Left renal cortex interstitium (tissue), 4 donors: ENCODE measurements at places on chromosomes 3 and 15. TPM values are rescaled to one million over a fixed set of nuclear protein-coding genes. Genes with fewer than 3 reads are reported as not detected.

GRCh38 chr3:72629191-72629631, 219.0 kb downstream of the SHQ1 start:
- no peak for DNase-seq

- no peak for DNase-seq
Observed at GRCh38 chr3:39088889-39089288, 18.5 kb downstream of the GORASP1 start.

DNA sequence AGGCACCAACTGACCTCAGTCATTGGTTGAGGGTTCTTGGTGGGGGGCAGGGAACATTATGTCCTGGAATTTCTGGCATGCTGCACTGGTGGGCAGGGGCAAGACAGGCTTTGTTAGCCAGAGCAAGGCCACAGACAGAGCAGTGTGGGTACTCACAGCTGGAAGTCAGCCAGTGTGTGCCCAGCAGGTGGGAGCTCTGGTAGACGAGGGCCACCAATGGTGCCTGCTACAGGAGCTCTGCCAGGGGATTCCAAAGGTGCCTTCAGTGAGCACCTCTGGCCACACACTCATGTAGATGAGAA, 31.3 kb downstream of the CYP8B1 start:
- no peak for DNase-seq

DNA sequence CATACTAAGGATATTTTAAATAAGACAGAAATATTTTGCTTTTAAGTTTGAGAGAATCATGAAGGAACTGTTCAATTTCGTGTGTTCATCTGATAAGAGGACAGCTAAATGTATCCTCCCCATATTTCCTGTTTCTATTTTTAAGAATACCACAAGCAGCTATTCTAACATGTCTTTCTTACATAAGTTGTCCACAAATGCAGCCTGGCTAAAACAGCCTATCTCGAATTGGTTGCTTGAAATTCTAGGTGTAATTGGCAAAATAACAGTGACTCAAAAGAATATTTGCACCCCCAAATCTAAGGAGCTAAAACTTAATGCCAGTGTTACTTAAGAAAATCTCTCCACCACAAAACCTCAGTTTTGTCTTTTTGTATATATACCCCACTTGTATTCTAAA, 35.0 kb downstream of the BTLA start:
- DNase-seq: no peak

DNA sequence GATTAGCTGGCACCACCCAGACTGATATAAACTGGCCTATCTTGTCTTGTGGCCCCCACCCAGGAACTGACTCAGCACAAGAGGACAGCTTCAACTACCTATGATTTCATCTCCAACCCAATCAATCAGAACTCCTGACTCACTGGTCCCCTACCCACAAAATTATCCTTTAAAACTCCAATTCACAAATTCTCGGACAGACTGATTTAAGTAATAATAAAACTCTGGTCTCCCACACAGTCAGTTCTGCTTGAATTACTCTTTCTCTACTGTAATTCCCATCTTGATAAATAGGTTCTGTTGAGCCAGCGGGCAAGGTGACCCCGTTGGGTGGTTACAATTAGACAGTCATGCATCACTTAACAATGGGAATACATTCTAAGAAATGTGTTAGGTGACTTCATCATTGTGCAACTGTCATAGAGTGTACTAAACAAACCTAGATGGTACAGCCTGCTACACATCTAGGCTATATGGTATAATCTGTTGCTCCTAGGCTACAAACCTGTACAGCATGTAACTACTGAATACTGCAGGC, 48.1 kb upstream of the MAP4 start:
- no peak for DNase-seq

DNA sequence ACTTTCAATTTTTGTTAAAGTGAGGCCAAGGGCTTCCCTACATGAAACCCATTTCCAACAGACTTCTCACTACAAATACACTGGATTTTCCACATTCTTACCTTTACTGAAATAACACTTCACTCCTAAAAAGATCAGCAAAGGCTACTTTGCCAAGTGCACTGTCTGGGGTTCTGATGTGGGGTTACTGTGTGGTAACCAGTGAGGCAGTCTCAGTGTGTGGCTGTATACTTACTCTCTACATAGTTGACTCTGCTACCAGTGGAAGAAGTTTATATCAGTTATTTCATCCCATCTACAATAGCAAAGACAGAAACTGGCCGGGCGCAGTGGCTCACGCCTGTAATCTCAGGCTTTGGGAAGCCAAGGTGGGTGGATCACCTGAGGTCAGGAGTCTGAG, 5.6 kb downstream of the WDR82 start:
- DNase-seq: no peak

DNA sequence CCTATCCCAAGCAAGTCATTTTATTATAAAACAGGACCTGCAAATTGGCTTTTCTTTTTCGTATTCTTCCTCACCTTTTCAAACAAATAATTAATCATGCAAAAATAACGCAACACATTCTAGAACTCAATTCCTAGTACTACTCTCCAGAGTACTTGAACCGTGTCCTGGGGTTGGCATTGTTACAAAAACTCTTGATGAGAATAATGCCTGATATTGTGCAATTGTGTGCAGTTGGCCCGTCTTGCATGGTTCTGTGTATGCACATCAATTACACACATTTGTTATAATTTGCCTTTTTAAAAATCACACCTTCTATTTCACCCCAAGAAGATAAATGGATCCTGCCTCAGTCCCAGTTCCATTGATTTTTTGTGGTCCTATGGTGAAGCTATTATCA, 205.4 kb downstream of the EPHB1 start:
- DNase-seq: no peak

GRCh38 chr3:167930453-167930852, 165.3 kb downstream of the GOLIM4 start:
- no peak for DNase-seq

DNA sequence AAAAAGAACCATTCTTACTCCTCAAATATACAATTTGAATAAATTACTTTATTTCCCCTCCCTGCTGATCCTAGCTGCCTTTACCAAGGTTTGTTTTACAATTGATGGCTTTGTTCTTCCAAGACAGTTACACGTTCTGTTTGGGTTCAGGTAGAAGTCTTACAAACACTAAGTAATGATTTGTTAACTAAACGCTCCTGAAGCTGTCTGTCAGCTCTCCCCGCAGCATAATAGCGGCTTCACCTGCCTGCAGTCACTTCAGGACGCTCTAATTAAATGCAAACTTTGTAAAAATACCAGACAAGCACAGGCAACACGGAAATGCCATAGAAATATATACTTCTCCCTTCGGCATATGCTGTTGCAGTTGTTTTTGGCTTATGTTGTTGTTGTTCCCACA, 176.4 kb upstream of the MDFIC2 start:
- DNase-seq: no peak

DNA sequence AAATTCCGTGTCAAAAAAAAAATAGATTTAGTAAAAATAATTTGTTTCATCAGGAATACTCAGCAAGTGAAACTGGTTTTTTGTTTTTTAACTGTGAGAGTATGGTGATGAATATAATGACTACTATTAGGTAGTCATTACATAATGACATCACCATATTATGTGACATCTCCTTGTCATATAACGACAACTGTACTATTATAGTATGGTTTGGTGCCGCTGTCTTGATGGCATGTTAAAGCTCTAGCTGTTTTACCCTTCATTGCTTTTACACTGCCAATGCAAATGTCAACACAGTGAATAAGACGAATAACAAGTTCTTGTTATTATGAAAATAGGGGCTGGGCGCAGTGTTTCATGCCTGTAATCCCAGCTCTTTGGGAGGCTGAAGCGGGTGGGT, 45.6 kb upstream of the FAH start:
- DNase-seq: no peak

GRCh38 chr3:13177641-13178040, 104.4 kb upstream of the IQSEC1 start:
- DNase-seq: no peak

GRCh38 chr15:68639926-68640600, 61.3 kb downstream of the CORO2B start:
- DNase-seq: no peak

DNA sequence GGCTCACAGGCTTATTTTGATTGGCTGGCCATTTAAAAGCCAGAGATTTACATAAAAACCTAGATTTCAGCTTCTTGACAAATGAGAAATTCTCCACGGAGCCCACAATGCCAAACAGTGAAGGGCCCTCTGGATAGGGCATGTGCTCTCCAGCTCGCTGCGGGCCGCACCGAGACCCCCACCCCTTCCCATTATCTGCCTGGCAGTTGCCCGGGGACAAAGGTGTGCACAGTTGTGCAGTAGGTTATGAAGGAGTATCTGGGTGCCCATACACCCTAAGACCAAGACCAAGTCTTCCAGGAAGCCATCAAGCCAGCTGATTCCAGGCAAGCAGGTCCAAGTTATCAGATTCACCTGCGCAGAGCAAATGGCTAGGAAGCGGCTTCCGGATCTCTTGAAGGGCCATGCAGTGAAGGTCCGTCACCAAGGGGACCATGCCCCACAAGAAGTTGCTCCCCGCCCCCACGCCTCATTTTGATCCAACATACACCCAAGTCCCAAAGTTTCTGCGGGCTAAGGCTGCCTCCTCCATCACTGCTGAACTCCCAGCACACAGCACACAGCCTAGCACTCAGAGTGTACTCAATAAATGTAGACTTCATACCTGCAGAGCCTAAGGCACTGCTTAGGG, 1.3 kb downstream of the MRPS25 start:
- DNase-seq: no peak

DNA sequence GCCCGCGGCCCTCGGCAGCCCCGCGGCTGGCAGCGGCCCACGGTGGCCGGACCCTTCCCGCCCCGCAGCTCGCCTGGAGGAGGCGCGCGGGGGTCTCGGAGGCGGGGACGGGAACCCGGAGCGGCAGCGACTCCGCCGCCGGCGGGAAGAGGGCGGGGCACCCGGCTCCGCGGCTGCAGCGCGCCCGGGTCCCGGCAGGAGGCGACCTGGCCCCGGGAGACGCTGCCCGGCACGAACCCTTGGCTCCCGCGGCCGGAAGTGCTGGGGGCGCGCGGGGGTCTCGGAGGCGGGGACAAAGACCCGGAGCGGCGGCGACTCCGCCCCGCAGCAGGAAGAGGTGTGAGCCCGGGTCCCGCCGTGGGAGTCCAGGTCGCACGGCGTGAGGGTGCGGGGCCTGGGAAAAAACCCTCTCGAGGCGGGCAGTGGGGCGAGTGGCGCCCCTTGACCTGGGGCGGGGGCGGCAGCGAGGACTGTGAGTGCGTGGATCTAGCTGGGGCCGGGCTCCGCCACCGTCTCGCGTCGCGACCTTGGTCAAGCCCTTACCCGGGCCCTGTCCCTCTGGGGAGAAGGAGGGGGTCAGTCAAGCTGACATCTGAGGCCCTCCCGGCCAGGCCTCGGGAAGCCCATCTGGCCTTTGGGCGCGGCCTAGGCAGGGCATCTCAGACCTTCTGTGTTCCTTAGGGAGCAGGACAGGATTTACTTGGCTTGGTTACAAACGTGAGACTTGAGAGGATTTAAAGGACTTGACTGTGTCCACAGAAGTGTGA, at the start of gene CIB2:
Gene CIB2, minus strand, starts transcription at position 151 of the 767 bp plus-strand sequence. CDS start 230 bp downstream, outside the sequence.
- DNase-seq: no peak

GRCh38 chr3:37691213-37691830, 170.4 kb upstream of the CTDSPL start:
- DNase-seq: no peak

DNA sequence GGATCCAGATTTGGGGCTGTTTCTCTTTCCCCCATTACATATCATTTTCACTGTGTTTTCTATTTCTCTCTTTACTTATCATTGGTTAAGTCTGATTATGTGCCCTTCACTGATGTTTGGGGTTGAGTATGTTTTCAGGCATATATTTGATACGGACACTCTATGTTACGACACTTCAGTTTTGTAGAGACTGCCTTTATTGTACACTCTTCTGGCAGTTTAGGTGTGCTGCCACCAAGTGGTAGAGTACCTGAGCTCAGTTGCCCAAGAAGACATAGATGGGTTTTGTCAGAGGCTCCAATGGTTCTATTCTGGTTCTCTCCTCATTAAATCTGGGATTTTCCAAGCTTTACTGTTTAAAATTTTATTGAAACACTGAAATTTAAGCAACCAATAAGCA, 255.0 kb upstream of the ROPN1 start:
- DNase-seq: no peak

GRCh38 chr15:50168379-50168778, 13.6 kb upstream of the SLC27A2 start:
- no peak for DNase-seq

- DNase-seq: no peak
Observed at GRCh38 chr15:101105059-101105891, 146.6 kb downstream of the CHSY1 start.

DNA sequence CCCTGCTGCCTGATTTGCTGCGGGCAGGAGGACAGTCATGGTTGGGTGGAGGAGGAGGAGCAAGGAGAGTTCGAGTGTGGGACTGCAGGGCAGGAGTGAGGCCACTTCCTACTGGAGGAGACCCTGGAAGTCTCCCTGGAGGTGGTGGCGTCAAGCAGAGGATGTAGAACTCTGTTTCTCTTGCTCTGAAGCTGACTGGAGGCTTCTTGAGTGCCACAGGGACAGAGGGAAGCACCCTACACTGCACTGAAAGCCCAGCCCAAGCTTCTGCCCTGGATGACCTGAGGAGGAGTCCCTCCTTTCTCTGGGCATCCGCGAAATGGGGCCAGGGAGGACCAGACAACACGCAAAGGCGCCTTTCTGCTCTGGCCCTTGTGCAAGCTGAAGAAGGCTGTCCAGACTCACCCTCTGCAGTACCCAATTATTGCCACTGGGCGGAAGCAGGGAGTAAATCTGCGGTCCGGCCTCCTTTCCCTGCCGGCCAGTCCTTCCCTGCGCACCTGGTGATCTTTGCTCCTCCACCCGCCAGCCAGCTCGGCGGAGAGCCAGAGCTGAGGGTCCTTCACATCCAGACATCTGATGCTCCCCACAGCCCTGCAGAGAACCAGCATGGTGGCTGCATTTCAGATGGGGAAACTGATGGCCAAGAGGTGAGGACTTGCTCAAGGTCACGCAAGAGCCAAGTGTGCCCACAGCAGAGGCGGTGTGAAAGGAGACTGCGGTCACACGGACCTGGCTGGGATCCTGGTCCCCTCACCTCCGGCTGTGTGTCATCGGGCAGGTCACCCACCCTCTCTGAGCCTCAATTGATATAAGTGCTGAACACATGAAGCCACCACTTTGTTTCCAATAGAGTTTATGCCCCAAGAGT, 207.1 kb downstream of the TBC1D2B start:
- DNase-seq: no peak

GRCh38 chr3:39788128-39788883, 21.1 kb upstream of the MYRIP start:
- no peak for DNase-seq

ZWILCH gene
- 27.5 TPM for polyA plus RNA-seq

CHST13 gene
- 6.1 TPM for polyA plus RNA-seq

CIDEC gene
- polyA plus RNA-seq: not detected

CHRNA3 gene
- polyA plus RNA-seq: 0.86 TPM

DPPA4 gene
- polyA plus RNA-seq: 6.4 TPM

LOXL1 gene
- 72.6 TPM for polyA plus RNA-seq

RGMA gene
- 13.1 TPM for polyA plus RNA-seq

SPESP1 gene
- 5.5 TPM for polyA plus RNA-seq

CADPS gene
- polyA plus RNA-seq: 2.9 TPM

SLC6A20 gene
- polyA plus RNA-seq: 0.20 TPM

SLC35G2 gene
- polyA plus RNA-seq: 2.8 TPM
